Activated CD8-positive, alpha-beta memory T cell treated with anti-CD3 and anti-CD28 coated beads for 4 hours (primary cell): ENCODE measurements at places on chromosomes 12 and 14.

GRCh38 chr14:74610866-74611649, 979 bp downstream of the LTBP2 start:
- no peak for DNase-seq

GRCh38 chr14:51479584-51480325, 172.0 kb upstream of the FRMD6 start:
- DNase-seq: no peak

GRCh38 chr12:12585115-12585863, 22.6 kb upstream of the DUSP16 start:
- no peak for DNase-seq

GRCh38 chr12:77294016-77294415, 228.6 kb upstream of the E2F7 start:
- no peak for DNase-seq

- DNase-seq: no peak
Observed at GRCh38 chr12:50282721-50283228, 545 bp downstream of the LIMA1 start.

DNA sequence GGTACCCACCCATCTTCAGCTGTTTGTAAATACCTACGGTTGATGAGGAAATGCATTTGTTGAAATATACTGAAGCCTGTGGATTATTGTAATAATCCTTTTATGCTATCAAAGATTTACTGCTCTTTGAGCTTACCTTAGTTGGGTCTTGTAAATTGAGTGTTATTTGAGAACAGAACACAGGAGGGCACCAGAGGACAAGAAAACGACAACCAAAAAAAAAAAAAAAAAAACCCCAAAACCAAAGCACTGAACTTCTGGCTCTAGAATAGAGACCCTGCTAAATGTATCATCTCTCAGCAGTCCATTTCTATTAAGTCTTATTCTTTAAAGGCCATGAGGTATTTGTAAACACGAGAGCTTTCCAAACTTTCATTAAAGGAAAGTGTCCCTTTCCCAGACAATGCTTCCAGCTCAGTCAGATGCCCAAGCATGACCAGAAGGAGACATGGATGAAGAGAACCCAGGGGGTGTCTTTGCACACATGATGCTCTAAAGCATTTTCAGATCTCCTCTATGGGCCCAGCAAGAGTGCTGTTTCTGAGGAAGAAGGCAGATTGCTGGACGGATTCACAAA, 763.9 kb downstream of the NRXN3 start:
- no peak for DNase-seq

GRCh38 chr12:65876898-65877721, 52.8 kb downstream of the HMGA2 start:
- DNase-seq: no peak

- DNase-seq: no peak
Observed at GRCh38 chr12:131905630-131906091, 11.2 kb downstream of the ULK1 start.

- DNase-seq: no peak
Observed at GRCh38 chr14:68652433-68652690, 140.5 kb downstream of the ZFP36L1 start.

GRCh38 chr12:26767865-26768264, 65.1 kb downstream of the ITPR2 start:
- no peak for DNase-seq

- DNase-seq: no peak
Observed at GRCh38 chr12:103494734-103495468, 867 bp downstream of the C12orf42 start.

DNA sequence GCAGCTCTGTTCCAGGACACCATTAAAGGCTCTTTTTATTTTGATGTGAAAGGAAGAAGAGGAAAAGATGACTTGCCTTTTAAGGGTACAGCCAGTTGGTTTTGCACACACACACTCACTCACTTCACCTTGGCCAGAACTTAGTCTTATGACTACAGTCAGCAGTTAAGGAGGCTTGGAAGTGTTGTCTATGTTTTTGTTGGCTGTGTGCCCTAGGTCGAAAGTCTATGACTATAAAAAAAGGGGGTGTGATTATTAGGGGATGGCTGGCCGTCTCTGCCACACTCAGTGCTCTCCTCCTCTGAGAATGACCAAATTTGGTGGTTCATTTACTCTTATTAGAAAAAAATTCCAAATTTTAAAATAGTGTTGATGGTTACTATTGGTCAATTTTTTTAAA, 139.5 kb upstream of the OTX2 start:
- DNase-seq: no peak
